ENCODE measurements at places on chromosomes 6 and 20. TPM values are rescaled to one million over a fixed set of nuclear protein-coding genes. Genes with fewer than 3 reads are reported as not detected.

GRCh38 chr20:2178318-2179232, 76.9 kb downstream of the STK35 start:
- DNase-seq, result no peak
- H3K4me1 ChIP-seq, result no peaks in the 10 kb centered on the region
- H3K27me3 ChIP-seq, result no peaks in the 10 kb centered on the region
- H3K27ac ChIP-seq, result no peak overlapping the region
- H3K36me3 ChIP-seq, result no peaks in the 10 kb centered on the region

The OPRM1 gene
- total RNA-seq, result not detected

DNA sequence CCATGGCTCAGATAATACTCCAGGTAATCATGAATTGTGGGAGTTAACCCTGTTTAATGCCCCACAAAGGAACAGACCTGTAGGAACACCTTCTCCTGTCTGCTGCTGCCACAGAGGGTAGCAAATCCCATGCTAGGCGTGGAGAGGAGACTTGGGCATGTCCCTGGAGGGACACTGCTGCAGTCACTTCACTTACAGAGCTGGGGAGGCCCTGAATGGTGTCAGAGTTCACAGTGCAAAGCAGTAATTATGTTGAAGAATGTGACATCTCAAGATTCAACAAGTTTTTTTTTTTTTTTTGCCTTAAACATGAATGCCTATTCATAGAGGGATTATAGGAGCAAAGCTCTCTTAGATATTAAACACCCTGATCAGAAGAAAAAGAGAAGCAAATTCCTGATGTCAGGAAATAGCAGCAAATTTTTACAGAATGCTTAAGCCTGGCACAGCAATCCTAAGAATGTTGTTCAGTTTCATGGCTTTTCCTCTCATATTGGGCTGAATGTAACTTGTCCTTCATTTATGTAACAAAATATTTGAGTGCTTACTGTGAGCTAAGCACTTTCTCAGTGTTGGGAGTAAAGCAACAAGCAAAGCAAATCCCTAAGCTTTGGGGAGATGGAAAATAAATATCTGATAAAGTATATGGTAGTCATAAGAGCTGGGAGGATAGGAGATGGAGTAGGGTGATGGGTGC, 45.0 kb downstream of the CARMIL1 start:
- no peak overlapping the region for H3K4me3 ChIP-seq
- peaks cover 66% of the 10 kb centered on the region for H3K4me1 ChIP-seq
- H3K27me3 ChIP-seq, result no peaks in the 10 kb centered on the region
- H3K27ac ChIP-seq, result no peak overlapping the region

DNA sequence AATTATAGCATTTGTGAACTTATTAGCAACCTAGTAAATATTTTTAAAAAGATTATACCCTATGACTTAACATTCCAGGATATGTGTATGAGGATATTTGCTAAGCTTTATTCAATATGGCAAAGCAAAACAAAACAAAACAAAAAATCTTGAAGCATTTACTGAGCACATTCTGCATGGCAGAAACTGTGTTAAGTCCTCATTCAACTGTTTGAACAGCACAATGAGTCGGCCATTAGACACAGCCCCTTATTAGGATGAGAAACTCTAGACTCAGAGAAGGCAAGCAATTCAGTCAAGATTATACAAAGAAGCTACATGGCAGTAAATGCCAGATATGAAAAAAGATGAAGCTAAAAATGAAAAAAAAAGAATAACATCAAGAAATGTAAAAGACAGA, 70.1 kb upstream of the IYD start:
- H3K36me3 ChIP-seq, result no peaks in the 10 kb centered on the region
- H3K27me3 ChIP-seq, result no peaks in the 10 kb centered on the region
- no peak overlapping the region for H3K4me3 ChIP-seq
- no peak for DNase-seq
- H3K27ac ChIP-seq, result no peak overlapping the region
- no peaks in the 10 kb centered on the region for H3K4me1 ChIP-seq

DNA sequence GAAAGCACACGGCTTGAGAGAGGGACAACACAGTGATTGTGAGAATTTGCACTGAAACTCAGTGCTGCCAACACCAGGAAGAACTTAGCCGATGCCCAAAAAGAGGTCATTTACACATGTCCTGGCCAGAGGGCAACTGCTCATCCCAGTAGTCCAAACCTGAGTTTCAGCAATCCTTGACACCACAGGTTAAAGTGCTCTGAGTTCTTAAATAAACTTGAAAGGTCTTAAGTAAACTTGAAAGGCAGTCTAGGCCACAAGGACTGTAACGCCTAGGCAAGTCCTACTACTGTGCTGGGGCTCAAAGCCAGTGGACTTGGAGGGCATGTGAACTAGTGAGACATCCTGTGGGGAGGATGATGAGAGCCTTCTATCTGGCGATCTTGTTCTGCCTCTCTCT, 14.1 kb downstream of the SNX14 start:
- H3K36me3 ChIP-seq, result no peaks in the 10 kb centered on the region
- no peak overlapping the region for H3K4me3 ChIP-seq
- H3K4me1 ChIP-seq, result peaks cover 3% of the 10 kb centered on the region
- no peak overlapping the region for H3K27ac ChIP-seq
- no peak for DNase-seq

GRCh38 chr6:116265041-116265829, 11.4 kb upstream of the TSPYL4 start:
- H3K27me3 ChIP-seq, result no peaks in the 10 kb centered on the region
- no peaks in the 10 kb centered on the region for H3K36me3 ChIP-seq
- no peak overlapping the region for H3K4me3 ChIP-seq
- no peak overlapping the region for H3K27ac ChIP-seq
- DNase-seq, result no peak

The FERMT1 gene
- not detected for total RNA-seq

GRCh38 chr6:170087941-170088581, 202.8 kb downstream of the DLL1 start:
- no peaks in the 10 kb centered on the region for H3K27me3 ChIP-seq
- peak overlapping the region; percentile 42 for H3K4me3 ChIP-seq
- no peak overlapping the region for H3K27ac ChIP-seq
- H3K36me3 ChIP-seq, result no peaks in the 10 kb centered on the region

DNA sequence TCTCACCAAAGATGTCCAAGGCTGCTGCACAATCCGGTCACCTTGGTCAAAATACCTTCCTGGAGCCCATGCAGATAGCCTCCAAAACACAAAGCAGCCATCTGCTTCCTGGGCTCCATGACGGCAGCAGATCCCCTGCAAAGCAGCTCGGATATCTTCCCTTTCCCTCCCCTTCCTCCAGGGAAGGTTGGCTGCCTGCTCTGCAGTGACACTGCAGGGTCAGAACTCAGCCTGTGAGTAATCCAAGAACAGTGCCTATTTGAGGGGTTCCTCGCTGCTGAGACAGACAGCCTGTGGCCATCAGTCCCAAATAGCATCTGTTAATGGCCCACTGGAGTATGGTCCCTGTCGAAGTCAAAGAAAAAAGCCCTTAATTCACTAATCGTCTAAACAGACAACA, 270.8 kb downstream of the PREX1 start:
- no peak for DNase-seq
- H3K27ac ChIP-seq, result no peak overlapping the region
- H3K36me3 ChIP-seq, result no peaks in the 10 kb centered on the region
- no peaks in the 10 kb centered on the region for H3K4me1 ChIP-seq
- no peak overlapping the region for H3K4me3 ChIP-seq
- H3K27me3 ChIP-seq, result no peaks in the 10 kb centered on the region

DNA sequence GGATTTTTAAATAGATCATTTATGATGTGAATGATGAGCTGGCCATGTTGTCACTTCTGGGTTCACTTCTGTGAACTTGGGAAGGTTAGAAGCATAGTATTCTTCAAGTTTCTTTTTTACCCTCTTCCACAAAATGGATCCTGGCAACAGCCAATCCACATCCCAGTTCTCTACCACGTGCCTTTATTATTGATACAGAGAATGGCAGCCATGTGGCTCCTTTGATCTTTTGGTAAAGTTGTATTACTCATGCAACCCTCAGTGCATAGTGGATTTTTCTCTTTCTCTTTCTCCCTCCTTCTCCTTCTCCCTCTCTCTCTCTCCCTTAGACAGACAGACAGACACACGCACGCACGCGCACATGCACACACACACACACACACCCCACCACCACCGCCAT, 50.0 kb downstream of the SYNDIG1 start:
- H3K4me3 ChIP-seq, result no peak overlapping the region
- H3K36me3 ChIP-seq, result no peaks in the 10 kb centered on the region
- DNase-seq, result no peak

The PRKN gene
- total RNA-seq, result 10.4 TPM

The BPIFB1 gene
- total RNA-seq, result not detected

The EYA4 gene
- 3.0 TPM for total RNA-seq

- H3K36me3 ChIP-seq, result peaks cover 3% of the 10 kb centered on the region
- no peak overlapping the region for H3K27ac ChIP-seq
- no peaks in the 10 kb centered on the region for H3K27me3 ChIP-seq
- no peaks in the 10 kb centered on the region for H3K4me1 ChIP-seq
- DNase-seq, result no peak
These were observed 18.8 kb downstream of the SYNDIG1 start for GRCh38 chr20:24488064-24488799.
